CD4-positive, alpha-beta T cell treated with Interleukin-17A for 4 hours (primary cell): ENCODE measurements at places on chromosomes 1 and 21.

- no peak for DNase-seq
Observed at GRCh38 chr1:6360117-6360496, 33.5 kb downstream of the ACOT7 start.

GRCh38 chr1:209802780-209803152 is 3.2 kb downstream of the IRF6 start:
- no peak for DNase-seq

DNA sequence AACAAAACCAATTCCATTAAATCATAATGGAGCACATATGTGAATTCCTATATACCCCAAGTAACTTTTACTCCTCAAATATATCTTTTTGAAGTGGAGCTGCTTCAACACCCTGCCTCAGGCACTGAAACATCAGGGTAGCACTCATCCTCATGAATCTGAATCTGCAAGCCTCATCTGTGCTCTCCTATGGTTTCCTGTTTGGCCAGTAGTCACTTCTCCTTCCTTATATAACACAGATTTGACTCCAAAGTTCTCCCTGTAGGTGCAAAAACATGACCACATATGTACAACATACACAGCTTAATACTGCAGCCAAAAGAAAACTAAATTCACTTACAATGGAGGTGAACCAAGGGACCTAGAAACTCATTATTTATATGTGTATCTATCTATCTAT is 7.2 kb downstream of the TRIT1 start:
- DNase-seq: no peak

DNA sequence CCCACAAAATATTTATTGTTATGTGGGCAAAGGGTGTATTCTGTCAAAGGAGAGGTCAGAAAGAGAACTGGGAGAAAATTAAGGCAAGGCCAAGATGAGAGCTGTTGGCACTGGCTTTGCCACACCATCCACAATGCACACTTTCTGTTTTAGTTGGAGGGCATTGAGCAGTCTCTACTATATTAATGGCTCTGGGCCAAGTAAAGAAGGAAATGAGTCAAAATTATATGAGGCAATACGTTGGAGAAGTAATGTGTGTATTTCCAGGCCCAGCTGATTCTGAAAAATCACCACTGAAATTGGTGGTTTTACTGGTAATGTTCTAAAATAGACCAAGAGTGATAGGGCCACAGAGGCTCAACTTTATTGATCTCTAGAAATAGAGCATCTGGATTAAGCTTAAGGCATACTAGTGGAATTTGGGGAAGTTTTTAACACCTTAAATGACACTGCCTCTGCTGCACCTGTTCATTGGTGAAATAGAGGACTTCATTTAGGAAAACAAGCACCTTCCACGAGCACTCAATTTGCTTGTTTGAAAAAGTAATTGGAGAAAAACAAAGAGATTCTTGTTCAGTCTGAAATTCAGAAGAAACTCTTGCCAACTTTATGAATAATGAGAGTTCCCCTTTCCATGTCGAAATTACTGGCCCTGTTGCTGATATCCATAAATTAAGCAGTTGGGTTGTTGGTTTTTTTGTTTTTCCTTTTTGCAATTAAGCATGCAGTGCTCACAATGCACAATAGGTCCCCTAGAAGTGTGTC is 424.9 kb downstream of the ADGRL2 start:
- DNase-seq: no peak

DNA sequence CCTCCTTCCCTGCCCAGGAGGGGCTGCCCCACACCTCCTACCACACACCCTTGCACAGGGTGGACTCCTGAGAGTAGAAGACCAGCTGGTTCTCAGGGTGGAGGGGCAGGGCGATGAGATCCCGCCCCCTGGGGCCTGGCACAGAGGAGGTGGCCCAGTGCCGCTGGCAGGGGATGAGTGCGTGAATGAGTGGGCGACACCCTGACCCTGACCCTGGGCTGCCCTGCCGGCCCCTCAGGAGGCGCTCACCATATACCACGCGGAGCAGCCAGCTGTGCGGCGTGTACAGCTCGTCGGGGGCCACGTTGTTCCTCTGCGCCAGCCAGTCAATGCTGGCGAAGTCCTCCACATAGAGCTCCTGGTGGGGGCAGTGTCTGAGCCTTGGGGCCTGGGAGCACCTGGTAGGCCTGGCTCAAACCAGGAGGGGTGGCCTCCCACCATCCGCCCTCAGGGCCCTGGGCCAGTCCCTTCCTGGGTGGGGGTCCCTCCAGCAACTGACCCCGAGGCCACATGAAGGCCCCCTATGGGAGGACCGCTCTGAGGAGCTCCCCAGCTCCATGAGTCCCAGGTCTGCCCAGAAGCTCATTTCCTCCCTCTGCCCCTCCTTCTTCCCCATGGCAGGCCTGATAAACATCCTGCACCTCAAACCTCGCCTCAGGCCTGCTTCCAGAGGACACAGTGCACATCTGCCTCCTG is 13.0 kb downstream of the LSS start:
- DNase-seq: no peak

DNA sequence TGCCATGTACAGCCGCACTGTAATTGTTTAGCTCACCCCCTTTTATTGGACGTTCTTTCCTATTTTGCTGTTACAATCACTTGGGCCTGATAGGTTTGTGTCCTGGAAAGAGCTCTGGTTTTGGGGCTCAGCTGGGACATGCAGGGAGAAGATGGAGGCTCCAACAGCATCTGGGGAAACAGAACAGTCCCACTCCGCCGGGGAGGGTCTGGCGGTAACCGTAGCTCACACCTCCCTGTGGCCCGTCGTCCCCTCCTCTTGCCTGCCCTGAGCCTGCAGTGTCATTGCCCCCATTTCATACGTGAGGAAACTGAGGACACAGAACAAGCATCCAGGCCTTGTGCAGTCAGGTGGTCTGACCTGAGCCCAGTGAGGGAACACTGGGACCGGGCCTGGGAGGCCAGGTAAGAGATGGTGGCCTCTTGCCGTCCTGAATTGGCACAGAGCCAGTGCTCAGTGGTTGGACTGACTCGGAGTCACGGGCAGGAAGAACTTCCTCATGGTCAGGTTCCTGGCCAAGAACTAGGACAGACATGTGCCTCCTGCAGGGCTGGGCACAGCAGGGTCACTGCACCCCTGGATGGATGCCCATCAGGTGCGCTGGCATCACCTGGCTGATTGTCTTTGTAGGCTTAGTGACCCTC is 41.8 kb downstream of the S100B start:
- no peak for DNase-seq

DNA sequence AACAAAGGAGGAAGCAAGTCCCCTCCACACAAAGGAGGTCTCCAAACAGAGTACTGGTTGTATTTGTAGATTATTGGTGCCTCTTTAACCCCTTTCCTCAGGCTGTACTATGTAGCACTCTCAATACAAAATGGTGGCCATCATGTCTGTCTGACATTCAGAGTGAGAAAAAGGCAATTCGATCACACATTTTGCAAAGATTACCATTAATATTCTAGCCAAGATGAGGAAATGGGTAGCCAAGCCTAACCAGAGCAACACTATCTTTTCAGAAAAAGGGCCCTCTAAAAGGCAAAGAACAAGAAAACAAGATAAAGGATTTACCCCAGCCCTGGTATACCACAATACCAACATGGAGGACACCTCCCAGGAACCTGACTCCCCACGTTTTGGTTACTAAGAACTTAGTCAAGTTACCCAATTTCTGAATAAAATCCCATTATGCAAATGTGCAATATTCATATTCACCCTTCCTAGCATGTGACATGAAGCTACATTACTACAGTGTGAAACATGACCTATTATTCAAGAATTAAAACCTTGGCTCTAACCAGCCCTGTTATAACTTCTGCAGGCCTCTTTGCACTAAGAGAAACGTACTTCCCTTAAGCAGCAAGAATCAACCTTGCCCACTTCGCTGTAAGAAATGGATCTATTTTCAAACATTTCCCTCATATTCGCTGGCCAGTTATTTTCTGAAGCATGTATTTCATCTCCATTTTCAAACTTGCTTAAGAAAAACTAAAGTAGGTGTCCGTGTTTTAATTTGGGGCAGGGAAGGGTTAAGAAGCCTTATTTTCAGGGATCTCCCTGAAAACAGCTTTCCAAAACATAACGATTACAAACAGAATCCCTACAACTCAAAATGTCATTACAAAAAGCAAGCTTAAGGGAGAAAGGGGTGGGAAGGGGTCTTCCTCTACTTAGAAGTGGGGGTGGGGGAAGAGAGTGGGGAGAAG is 2.1 kb downstream of the KDM5B start:
- no peak for DNase-seq

GRCh38 chr1:228666686-228667623 is 68.3 kb upstream of the RHOU start:
- no peak for DNase-seq

DNA sequence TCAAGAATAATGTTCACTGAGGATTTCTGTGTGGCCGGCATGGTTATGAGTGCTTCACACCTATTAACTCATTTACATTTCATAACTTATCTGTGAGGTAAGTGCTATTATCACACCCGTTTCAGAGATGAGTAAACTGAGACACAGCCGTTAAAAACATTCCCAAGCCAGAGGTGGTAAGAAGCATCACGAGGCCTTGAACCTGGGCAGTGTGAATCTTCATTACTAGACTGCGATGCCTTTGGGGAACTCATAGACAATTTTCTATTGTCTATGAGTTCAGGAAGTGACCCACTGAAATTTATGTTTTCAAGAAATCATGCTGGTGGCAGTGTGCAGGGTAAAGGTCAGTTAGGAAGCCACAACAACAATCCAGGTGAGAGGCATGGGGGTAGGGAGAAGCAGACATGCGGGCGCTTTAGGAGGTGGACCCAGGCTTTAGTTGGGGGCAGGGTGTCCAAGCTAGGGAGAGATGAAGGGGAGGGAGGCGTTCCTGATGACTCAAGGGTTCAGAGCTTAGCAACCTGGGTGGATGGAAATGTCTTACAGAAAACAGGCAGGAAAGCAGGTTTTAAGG is 14.5 kb downstream of the GNG12 start:
- DNase-seq: no peak

DNA sequence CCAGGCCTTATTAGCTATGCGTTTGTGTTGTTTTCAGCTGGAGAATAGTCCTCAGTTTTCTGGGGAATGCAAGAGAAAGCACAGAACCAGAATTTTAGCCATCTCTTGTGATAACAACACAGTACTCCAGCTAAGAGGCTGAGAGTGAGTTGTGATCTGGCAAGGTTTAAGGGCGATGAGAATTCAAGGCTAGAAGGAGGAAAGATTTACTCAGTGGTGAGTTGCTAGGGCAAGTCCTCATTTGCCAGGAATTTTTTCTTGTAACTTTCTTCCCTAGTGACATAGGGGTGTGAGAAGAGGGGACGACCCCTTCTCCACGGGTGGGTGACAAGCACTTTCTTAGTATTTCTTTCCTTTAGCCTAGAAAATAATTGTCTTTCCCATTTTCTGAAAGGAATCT is 53.2 kb downstream of the HHAT start:
- no peak for DNase-seq

- DNase-seq: no peak
Observed at GRCh38 chr1:66292944-66293343, 241.0 kb upstream of the SGIP1 start.

GRCh38 chr21:29092102-29092959 is 18.9 kb upstream of the CCT8 start:
- no peak for DNase-seq

GRCh38 chr1:76238094-76238628 is 163.6 kb downstream of the ST6GALNAC3 start:
- DNase-seq: no peak

DNA sequence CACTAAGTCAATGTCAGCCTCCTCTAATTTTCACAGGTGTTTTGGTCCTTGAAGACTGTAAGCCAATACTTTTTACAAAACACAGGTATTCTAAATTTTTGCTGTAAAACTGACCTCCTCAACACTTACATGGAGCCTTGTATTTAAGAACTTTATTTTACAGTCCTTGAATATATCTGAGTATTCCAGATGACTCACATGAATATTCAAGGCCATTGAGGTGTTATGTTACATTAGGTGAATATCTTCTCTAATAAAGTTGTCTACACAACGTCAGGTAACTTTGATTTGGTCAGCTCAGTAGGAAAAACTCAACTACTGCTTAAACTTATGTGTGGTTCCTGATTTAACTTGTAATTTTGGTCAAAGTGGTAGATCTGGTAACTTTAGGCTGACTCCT is 254.2 kb downstream of the OLFM3 start:
- no peak for DNase-seq

DNA sequence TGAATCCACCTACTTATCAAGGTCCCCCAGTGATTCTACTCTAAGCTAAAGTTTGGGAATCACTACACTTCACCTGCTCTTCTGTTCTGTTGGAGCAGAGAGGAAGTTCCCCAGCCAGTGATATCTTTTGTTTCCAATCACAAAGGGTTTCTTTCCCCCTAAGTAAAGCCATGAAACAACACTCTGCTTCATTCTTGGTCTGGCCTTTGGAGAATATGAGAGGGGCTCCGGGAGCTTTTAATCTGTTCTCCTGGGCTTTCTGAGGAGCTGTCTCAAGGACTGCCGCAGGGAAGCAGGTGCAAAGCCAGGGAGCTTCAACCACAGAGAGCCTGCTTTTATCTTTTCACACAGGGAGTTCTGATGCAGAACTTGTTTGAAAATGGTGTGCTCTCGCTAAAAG is 10.1 kb upstream of the SLAMF9 start:
- no peak for DNase-seq

- no peak for DNase-seq
Observed at GRCh38 chr21:41965461-41966013, 11.7 kb upstream of the C2CD2 start.

DNA sequence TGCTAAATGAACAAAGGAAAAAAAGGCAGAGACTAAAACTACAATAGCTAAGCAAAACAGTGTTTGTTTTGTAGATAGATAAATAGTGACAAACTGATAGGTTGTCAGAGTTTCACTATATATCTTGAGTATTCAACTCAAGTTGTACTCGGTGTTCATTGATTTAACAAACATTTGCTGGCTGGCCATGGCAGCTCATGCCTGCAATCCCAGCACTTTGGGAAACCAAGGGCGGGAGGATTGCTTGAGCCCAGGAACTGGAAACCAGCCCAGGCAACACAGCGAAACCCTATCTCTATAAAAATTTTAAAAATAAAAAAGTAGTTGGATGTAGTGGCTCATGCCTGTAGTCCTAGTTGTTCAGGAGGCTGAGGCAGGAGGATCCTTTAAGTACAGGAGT is 17.3 kb downstream of the C1orf185 start:
- DNase-seq: no peak

DNA sequence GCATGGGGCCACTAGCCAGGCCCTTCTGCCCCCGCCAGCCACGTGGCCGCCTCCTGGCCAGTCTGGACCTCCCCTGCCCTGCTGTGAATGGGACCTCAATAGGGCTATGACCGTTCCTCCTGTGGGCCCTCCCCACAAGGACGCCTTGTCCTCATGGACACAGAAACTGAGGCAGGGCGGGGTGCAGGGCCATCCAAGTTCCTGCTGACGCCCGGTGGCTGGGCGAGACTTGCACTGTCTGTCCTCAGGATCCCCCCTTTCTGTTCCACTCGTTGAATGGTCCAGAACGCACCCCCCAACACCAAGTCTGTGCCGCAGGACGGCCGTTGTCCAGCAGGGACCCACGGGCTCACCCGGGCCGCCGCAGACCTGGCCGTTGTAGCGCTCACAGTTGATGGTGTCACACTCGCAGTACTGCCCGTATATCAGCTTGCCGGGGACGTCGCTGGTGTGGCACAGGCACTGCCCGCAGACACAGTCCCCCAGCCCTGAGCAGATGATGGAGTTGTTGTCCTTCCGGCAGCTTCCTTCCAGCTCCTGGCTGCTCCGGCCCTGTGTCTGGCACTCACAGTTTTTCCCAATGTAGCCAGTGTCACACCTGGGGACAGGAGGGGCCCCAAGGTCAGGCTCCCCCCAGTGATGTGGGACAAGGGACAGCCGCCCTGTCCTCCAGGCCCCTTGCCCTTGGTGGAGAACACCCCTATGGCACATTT is 16.3 kb upstream of the PTTG1IP start:
- no peak for DNase-seq

- no peak for DNase-seq
Observed at GRCh38 chr1:80929868-80930508, 870.7 kb upstream of the ADGRL2 start.
